ENCODE measurements at places on chromosomes 4 and X.

DNA sequence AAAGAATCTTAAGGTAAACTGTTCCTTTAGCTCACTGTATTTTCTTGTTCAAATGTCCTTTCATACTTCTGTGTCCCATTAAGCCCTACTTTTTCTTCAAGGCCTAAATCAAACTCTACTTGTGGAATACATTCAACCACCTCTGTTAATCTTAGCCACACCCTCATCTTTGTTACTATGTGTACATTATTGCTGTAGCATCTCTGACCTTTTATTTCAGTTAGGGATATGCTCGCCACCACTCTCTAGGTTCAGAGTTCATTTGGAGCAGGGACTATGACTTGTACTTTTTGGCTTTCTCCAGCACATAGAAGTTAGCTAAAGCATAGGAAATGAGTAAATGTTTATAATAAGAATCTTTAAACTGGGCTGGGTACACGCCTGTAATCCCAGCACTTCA, 6.8 kb upstream of the PNPLA4 start:
- DNase-seq, result no peak

GRCh38 chr4:38764277-38764676, 18.5 kb downstream of the TLR10 start:
- no peak for DNase-seq

DNA sequence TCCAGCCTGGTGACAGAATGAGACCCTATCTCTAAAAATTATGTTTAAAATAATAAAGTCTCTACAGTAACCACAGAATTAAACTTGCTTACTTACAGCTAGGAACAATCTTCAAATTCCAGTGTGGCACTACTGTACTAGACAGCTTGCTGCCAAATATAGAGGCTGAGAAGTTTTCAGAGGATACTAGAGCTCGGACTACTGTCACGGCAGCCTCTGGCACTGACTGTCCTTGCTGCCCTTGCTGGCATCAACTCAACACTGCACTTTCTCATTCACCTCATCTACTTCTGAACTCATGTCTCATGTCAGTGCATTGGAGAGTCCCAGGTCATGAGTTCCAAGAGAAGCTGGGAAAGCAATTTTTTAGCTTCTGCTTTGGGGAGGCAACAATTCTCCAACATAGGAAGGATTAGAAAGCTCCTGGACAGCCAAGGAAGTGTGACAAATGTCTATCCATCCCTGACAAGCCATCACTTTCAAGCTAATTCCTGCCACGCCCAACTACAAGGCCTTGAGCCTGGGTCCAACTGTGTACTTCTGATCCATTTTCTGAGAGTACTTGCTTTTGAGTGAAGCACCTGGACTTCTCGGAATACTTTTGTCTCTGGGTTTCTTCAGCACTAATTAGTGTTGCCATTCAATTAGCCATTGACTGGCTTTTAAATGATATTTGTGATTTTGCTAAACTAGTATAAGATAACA, 98.6 kb upstream of the NR3C2 start:
- DNase-seq, result no peak

- peak; percentile 71 for DNase-seq
These were observed 38.2 kb upstream of the OCIAD2 start for GRCh38 chr4:48944756-48945241.

DNA sequence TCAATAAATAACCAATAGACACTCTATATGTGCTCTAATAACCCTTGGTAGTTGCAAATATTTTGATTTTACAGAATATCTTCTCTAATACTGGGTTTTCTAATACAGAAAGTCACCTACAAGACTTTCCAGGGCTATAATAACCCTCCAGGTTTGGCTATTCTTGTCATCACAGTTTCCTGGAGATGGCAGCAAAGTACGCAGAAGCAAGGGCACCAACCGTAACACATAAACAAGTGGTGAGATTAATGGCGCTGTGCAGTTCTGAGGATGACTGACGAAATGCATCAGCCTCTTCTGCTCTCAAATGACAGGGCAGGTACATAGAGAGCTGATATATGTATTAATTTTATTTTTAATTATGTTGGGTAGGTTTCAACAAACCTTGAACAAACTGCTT, 122.4 kb downstream of the C4orf33 start:
- DNase-seq, result no peak

DNA sequence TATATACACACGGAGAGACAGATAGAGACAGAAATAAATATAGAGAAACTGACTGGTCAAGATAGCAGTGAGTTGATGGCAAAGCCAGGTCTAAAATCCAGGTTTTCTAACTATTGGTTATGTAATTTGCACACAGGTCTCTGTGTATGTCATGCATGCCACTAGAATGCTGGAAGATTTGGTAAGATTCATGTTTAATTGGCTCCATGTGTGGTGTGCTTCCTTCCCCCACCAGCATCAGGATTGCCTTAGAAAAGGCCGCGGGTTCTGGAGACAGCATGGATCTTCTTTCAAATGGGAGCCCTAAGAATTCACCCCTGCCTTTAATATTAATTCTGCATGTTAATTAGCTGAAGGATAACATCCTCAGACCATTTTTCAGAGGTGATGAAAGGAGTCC, 31.3 kb downstream of the HAND2 start:
- no peak for DNase-seq

DNA sequence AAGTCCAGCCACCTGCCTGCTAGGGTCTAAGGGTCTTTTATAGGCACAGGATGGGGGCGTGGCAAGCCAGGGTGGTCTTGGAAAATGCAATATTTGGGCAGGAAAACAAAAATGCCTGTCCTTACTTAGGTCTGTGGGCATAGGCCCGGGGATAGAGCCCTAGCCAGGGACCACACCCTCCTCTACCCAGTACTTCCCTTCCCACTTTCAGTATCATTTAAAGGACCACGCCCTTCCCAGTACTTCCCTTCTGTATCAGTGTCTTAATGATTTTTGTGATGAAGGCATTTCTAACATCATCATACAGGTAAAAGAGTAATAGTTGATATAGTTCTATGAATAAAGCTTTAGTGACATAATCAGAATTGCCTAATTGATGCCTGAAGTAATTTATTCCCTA, 11.4 kb downstream of the BANK1 start:
- no peak for DNase-seq

DNA sequence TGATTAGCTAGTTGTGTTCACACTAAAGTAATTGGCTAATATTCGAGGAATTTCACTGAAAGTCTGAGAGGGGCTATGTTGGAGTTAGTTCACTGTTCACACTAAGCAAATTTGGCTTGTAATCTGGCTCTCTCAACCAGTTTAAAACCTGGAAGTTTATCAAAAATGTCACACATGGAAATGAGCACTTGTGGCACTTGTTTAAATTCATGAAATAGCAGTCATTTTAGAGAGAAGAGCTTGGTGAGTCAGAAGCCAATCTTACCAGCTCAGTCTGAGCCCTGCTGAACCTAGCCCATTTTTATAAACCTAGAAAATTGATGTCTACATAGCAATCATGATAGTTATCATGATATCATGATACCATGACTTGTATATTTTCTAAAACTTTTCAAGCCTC, 90.7 kb upstream of the JADE1 start:
- DNase-seq, result no peak

DNA sequence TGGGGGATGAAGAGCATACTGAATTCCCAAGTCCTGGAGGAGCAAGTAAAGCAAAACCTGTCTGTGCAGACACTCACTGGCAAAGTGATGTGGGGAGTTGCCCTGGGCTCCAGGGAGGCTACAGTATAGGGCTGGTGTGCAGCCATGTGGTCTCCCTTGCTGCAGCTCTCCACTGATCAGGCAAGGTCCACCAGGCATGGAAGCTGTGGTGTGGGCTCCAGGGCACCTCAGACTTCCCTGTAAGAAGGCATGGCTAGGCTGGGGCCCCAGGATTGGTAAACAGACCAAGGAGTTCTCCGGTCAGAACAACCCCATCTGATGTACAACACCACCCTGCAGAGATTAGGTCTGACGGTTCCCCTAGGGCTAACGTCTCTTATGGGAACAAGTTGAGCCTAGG, 241.9 kb upstream of the NDST4 start:
- DNase-seq, result no peak

- peak; percentile 91 for DNase-seq
These were observed at the start of gene NSD2 for GRCh38 chr4:1870578-1871443. Gene NSD2, plus strand, starts transcription at chr4:1871393. Its CDS starts 29,262 bp downstream, at chr4:1900655.

DNA sequence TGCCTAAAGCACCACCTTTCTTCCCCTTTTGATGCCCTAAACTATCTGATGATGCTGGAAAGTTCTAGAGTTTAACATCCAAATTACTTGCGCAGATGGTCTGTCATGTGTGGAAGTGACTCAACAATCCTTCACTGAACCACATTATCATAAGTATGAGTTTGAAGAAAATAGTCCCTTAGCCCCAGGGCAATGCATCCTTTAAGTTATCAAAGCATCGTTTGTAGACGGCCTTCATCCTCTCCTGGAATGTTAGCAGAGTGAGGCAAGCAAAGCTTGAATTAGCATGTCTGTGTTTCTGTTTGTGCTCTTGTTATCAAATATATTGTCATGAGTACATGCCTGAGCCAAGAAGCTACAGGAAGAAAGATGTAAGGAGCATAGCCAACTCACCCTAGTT, 570.9 kb downstream of the MID1IP1 start:
- no peak for DNase-seq

GRCh38 chrX:124238268-124238667, 94.2 kb upstream of the TEX13D start:
- DNase-seq, result no peak

DNA sequence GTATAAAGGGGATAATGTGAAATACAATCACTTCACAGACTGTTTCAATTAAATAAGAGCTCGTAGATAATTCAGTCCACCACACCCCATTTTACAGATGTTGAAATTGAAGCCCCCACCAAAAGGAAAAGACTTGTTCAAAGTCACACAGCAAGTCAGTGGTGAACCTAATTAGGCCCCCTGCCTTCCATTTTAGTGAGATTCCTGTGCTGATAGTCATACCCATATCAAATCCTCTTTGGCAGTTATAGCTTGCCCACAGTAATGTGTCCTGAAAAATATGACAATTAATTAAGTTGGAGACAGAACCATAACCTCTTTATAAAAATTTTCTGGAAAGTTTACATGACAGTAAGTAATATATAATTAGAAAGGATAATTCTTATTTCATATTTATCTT, 58.0 kb downstream of the AR start:
- no peak for DNase-seq

GRCh38 chrX:39165773-39166172, 364.5 kb downstream of the MID1IP1 start:
- no peak for DNase-seq

- DNase-seq, result no peak
These were observed 100.7 kb downstream of the EFNB1 start for GRCh38 chrX:68929332-68930150.

GRCh38 chr4:2075171-2075986, 16.3 kb downstream of the NAT8L start:
- DNase-seq, result no peak

DNA sequence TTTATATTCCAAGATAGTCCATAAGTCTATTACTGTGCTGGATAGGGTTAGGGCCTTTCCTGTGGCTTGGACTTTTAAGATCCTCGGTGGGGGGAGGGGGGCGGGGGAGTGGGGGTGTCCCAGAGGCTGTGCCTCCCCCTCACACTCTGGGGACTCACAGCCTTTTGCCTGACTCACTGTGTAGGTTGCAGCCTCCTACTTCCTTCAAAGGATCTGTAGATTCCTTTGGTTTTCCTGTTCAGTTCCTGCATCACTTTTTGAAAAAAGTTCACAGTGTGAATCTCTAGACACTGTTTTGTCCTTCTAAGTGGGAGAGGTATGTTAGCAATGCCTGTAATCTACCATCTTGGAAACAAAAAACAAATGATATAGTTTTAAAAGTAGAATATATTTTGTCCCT, 999.9 kb downstream of the GLUD2 start:
- no peak for DNase-seq

DNA sequence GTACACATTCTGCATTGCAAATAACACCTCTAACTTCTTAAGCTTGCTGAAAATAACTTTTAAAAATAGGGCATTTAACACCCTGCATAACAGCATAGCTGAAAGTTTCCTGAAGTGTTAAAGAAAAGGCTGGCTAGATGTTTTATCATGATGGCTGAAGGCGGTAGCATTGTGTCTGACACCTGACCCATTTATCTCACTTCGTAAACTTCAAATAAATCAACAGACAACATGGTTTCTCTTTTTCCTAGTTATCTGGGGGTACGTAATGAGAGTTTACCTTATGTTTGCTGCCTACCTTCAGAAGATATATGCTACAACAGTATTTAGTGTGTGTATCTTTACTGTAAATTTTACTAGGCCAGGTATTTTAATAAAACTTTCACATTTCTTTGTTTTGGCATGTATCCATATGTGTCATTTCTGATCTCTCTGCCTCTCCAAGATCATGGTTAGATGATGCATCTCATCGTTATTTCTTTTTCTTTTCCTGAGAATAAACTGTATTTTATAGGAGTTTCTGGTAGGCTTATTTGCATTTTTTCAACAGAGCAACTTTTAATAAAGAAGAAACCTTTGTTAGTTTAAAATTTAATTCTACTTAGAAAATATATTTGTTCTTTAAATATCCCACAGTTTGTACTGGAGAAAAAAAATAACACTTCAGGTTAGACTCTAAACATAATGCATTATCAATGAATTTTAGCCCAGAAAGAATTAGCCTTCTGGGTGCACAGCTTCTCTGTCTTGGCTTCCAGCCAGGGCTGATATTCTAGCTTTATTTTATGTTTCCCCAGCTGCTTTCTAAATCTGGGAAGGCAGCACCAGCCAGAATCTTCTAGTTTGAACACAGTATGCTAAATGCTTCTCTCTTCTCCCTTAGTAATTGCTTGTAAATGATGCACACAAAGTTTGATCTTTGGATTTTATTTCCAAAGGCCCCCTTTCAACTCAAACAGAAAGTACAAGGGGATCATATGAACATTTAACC, 2.9 kb downstream of the NDST4 start:
- no peak for DNase-seq

DNA sequence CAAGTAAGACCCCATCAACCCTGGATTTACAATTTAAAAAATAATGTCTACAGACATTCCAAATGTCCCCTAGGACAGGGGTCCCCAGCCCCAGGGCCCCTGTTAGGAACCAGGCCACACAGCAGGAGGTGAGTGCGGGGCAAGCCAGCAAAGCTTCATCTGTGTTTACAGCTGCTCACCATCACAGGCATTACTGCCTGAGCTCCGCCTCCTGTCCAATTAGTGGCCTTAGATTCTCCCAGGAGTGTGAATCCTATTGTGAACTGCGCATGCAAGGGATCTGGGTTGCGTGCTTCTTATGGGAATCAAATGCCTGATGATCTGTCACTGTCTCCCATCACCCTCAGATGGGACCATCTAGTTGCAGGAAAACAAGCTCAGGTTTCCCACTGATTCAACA, 146.1 kb downstream of the ATP10D start:
- no peak for DNase-seq

GRCh38 chr4:73317092-73317491, 58.5 kb upstream of the ANKRD17 start:
- DNase-seq, result no peak

DNA sequence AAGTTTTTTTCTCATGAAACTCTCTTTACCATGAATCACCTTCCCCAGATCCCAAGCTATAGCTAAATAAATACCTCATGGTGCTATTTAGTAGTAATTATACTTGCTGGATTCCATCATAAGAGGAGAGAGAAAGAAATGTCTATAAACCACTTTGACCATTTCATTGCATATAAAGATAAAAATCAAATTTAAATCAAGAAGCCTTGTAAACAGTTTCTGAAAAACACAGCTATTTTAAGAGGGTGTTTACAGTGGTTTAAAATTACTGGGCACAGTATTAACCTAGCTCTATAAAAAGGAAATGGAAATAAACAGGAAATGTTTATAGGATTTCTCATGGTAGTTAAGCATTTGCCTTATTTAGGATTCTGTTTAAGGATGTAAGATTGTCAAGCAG, 637.9 kb downstream of the ADGRL3 start:
- no peak for DNase-seq

GRCh38 chrX:46375831-46376230, 169.4 kb downstream of the ZNF674 start:
- DNase-seq, result no peak
